ENCODE measurements at places on chromosomes 3 and 15.

DNA sequence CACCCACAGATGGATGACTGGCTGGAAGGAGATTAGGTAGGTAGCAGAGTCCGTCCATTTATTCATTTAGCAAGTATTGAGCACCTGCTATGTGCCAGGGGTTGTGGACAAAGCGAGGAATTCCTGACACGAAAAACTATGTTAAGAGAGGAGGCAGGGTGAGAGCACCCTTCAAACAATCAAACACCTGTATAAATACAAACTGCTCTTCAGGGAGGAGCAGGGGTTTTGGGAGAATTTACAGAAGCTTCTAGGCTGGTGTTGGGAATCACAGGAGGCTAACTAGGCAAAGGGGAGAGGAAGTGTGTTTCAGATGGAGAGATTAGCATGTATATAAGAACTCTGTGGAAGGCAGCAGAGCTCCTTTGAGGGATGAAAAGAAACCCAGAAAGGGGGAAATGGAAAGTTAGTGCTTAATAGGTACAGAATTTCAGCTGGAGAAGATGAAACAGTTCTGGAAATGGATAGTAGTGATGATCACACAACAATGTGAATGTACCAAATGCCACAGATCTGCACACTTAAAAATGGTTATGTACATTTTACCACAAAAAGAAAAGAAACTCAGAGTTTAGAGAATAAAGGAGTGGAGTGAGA, 805 bp upstream of the SEC22C start:
- DNase-seq = no peak

- no peak for DNase-seq
These were observed 2.7 kb downstream of the IQSEC1 start for GRCh38 chr3:13070391-13071070.

DNA sequence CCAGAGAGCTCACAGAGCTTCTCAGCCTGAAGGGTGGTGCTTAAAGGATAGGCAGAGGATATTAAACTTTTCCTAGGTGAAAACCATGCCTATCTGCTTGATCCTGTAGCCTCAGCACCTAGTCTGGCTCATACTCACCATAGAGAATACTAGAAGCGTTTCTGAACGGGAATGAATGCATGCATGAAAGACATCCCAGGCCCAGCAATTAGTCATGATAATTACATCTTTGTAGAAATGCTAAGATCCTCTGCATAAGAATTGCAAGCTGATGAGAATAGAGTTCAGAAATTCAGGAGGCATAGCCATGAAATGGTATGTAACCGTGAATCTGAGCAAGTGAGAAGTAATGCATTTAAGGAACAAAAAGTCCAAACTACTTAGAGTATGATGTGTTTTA, 5.9 kb upstream of the TMEM108 start:
- DNase-seq = no peak

DNA sequence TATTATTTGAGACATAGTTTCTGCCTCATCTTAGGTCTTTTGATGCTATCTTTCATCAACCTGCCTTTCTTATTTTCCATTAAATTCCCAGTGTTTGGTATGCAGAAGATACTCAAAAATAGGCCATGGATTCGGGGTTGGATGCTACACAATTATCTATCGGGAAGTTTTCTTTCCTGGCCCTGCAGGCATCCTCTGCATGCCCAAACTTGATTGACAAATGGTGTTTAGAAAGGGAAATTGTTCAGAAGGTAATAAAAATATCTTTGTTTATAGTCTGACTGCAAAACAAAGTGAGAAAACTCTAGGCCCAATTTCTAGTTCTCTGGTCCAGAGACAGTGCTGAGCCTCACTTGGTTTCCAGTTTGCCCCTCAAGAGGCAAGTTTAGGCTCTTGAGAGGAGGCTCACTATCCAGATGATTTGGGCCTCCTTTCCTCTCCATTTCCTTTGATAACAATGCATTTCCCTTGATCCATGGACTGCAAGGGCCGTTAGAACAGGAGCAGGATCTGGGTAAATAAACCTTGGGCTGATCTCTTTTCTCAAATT, 157.1 kb upstream of the DPH6 start:
- DNase-seq = no peak

GRCh38 chr3:48538451-48538850, 18.2 kb downstream of the PFKFB4 start:
- no peak for DNase-seq

- no peak for DNase-seq
These were observed 46.7 kb downstream of the AMOTL2 start for GRCh38 chr3:134327594-134327975.

GRCh38 chr3:128278761-128279600, 125.7 kb downstream of the EEFSEC start:
- DNase-seq = no peak

- no peak for DNase-seq
These were observed 53.0 kb upstream of the ROPN1 start for GRCh38 chr3:124044956-124045355.

GRCh38 chr3:127740136-127740915, 67.6 kb downstream of the ABTB1 start:
- no peak for DNase-seq

Data from Kasumi-1 (cell line).